ENCODE measurements at places on chromosomes 1 and 21.

DNA sequence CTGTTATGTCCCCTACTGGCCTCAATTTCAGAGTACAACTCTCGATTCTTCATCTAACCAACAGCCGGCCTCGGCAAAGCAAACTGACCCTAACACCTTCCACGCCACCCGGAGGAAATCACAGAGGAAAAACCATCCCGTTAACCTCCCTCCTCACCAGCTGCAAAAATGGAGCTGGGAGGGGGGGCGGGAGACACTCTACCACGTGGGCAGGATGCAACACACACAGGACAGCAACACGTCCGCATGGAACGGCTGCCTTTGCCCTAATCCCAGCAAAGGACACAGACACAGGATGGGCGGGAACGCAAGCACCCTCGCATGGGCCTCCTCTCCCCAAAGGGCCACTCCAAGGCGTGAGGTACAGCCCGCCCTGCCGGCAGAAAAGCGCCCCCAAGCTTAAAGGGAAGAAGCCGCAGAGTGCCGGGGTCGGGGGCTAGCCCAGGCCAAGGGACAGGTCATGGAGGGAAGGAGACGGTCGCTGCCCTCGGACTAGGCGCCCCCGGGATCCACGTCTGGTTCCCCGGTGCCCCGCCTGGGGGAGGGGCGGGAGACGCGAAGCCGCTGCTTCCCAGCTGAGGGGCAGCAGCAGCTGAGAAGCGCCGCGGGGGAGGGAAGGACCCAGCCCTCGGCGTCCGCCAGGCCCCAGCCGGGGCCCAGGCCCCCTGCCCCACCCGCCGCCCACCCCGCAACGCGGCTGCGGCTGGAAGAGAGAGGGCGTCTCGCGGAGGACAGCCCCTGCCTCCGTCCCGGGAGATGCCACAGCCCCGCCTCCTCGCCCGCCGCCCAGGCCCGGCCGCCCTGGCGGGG lies 590 bp downstream of the FOXJ3 start:
- peak; percentile 43 for DNase-seq

GRCh38 chr1:44828841-44829440 lies 14.1 kb downstream of the PTCH2 start:
- no peak for DNase-seq

DNA sequence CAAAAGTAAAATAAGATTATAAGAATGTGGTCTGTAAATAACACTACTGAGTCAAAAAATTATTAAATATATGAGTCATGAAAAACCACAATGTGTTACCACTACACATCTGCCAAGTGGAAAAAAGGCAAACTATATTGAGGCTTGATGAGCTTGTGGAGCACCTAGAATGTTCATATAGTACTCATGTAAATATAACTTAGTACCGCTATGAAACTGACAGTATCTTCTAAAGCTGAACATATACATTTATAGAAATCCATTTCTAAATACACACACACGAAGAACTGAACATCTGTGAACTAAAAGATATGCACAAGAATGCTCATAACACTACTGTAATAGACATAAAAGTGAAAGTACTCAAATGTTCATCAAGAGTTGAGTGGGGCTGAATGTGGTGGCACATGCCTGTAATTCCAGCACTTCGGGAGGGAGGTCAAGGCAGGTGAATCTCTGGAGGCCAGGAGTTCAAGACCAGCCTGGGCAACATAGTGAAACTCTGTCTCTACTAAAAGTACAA lies 18.5 kb upstream of the GBP3 start:
- DNase-seq, result peak; percentile 9

DNA sequence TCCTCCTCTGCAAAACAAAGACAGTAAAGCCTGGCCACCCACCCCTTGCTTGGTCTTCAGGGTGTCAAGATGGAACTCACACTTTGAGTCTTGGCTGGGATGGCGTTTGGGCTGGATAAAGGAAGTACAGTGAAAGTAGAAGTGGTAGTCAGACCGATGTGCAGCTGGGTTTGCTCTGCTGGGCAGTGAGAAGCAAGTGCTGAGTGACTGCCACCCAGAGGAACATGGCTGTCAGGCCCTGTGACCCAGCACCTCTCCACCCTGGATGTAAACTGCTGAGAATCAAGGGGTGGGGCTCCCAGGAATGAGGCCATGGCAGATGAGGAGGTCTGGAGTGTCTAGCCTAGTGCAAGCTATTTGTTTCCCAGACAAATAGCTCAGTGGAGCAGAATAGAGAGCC lies 51.2 kb downstream of the POFUT2 start:
- DNase-seq, result no peak

GRCh38 chr21:35476621-35477395 lies 427.7 kb upstream of the RUNX1 start:
- DNase-seq, result peak; percentile 68

DNA sequence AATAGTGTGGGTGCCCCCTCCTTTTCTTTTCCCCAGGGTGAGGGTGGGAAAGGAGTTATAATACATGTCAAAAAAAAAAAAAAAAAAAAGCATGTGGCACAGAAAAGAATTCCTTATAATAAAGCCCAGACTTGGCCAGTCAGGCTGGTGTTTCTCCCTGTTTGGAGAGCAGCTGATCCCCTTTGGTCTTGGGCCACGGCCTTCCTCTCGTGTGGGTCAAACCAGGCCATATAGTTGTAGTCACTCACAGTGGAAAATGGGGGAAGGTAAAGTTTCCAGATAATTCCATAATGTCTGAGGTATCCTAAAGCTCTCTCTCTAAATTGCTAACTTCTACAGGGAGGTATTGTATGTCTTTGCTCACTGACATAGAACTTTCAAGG lies 22.0 kb downstream of the CLIC6 start:
- DNase-seq, result no peak

DNA sequence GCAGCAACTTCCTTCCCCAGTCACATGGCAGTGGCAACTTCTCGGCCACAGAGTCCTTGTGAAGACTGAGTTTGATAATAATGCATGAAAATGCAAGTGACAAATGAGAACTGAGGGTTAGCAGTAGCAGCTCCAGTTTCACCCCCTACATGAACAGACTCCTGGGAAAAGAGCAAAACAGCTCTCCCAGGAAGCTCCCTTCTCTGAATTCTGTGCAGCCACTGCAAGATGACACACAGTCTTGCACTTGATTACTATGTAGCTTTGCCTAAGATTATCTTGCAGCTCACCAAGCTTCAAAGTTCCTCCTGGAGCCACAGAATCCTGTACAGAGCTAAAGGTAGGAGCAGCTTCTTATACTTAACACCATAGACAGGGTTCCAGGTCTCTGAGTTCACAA lies 4.7 kb downstream of the PGBD5 start:
- no peak for DNase-seq

GRCh38 chr21:34914239-34914638 lies 134.9 kb downstream of the RUNX1 start:
- no peak for DNase-seq

DNA sequence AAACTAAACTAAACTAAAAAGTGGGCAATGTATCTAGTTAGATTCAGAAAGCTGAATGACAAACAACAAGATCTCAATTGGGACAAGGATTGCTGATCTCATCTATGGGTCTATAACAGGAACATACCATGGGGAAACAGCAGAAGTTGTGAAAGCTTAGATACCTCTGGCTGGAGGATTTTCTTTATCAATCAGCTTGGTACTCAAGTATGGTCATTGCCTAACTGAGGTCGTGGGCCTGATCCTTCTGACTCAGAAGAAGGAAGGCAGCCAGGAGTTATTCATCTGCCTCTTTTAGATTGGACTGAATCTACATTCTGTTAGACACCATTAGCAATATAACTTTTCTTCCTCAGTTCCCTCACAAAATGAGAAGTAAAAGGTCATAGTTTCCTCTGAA lies 39.7 kb downstream of the DNTTIP2 start:
- no peak for DNase-seq
